ENCODE measurements at places on chromosomes 2 and 18.

GRCh38 chr2:213185147-213185822 lies 33.9 kb upstream of the IKZF2 start:
- DNase-seq, result no peak

DNA sequence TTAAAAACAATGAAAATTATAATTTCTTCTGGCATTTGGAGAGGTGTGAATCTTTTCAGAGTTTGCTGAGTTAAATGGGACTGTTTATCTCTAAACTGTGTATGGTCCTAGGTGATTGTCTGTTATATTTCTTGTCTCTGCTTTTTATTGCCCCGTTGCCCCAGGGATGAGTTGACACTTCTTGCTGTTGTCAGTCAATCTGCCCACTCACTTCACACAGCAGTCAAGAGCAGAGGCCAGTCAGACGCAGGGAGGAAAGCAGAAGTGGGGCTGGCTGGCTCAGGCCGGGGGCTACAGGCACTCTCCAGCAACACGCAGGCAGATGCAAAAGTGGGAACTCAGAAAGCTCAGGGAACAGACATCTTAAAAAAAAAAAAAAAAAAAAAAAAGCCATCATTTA lies 365.2 kb downstream of the CLIP4 start:
- DNase-seq, result no peak

- DNase-seq, result no peak
These were observed 391.5 kb downstream of the TXNL1 start for GRCh38 chr18:56246916-56247315.

- DNase-seq, result no peak
These were observed 70.1 kb upstream of the GRB14 start for GRCh38 chr2:164691346-164691887.

GRCh38 chr2:36886664-36887063 lies 79.7 kb downstream of the STRN start:
- no peak for DNase-seq

DNA sequence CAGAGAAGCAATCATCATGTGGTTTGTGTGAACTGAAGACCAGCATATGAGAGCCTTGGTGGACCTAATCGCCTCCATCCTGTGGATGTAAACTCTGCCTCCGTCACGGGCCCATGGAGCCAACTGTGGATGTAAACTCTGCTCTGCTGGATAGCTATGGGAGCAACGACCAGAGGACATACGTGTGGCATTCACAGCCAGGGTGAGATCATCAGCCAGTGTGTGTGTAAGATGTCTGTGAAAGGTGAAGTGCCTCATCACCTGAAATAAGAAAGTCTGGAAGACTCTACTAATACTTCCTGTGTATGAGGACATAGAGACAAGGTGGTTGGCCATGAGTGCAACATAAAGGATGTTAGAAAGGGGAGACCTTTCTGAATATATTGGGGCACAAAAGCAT lies 63.5 kb downstream of the CYB5A start:
- DNase-seq, result no peak

DNA sequence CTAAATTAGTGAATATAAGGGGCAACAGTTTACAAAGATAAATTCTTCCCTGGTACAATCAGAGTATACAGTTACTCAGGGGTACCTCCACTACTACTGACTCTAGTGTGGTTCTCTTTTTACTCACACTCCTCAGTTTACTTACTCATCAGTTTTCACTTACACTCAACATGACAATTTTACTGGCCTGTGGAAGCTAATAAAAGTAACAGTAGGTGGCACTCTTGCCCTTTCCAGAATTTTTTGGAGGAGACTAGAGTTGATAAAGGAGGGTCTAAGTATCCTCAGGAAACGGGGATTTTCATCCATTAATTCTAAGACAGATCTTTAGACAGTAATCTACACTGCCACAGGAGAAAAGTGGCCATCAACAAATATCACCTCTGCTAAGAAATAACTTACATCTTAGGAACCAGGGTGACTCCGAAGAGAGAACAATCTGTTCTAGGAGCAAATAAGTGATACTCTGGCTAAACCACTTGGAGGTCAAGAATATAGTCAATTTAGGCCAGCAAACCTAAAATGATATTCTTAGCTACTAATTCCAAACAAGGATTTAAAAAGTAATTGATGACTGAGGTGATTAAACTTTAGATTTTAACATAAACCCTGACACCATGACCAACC lies 61.3 kb downstream of the ATL2 start:
- DNase-seq, result no peak

GRCh38 chr2:127165539-127165935 lies 54.6 kb downstream of the CYP27C1 start:
- DNase-seq, result no peak

- no peak for DNase-seq
These were observed 91.1 kb upstream of the SKOR2 start for GRCh38 chr18:47342566-47342965.

- DNase-seq, result no peak
These were observed 177.3 kb downstream of the AGAP1 start for GRCh38 chr2:235670974-235671787.

DNA sequence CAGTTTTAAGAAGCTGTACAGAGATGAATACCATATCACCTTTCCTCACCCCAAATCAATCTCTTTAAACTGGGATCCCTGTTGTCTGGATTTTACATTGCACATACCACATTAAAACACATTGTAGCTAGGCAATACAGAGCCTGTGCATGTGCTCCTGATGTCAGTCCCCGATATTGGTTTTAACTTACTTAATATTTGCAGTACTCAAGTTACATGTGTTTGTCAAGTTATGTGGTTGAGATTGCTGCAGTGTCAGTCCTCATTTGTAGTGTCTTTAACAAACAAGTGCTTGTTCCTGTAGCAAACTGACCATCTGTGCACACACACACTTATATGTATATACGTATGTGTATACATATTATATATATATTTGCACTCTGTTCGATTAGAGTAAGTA lies 10.4 kb upstream of the UBE2E3 start:
- DNase-seq, result no peak

GRCh38 chr2:11270891-11271290 lies 73.5 kb downstream of the ROCK2 start:
- no peak for DNase-seq

DNA sequence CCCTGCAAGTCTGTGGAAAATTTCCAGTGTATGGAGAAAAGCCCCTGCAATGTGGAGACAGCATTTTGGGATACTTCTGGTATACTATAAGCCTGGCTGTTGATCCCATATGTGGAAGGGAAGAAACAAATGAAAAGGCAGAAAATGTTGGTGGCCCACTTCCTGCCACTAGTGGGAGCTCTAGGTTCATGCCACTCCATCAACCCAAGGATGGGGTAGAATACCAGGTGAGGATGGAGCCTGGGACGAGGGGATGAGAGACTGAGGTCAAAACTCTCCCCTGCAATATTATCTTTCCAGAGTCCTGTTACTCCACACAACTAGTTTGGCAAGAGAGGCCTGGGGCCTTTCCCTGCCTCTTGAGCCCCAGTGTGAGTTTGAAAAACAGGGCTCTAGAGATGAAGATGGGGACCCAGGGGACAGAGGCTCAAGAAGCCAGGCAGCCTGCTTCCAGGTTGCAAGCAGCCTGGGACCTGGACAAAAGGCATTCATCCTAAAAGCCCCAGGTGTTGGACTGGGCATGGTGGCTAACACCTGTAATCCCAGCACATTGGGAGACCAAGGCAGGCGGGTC lies 31.9 kb downstream of the BMP10 start:
- DNase-seq, result no peak

GRCh38 chr2:144404586-144405314 lies 115.2 kb downstream of the ZEB2 start:
- DNase-seq, result no peak

GRCh38 chr18:27967913-27968824 lies 208.8 kb downstream of the CDH2 start:
- DNase-seq, result no peak

GRCh38 chr2:24831221-24832072 lies 38.2 kb downstream of the CENPO start:
- DNase-seq, result no peak

- DNase-seq, result no peak
These were observed 396.7 kb downstream of the CDH2 start for GRCh38 chr18:27780061-27780745.

GRCh38 chr2:186309901-186310300 lies 176.2 kb upstream of the ZC3H15 start:
- no peak for DNase-seq

- no peak for DNase-seq
These were observed 58.7 kb upstream of the LRP1B start for GRCh38 chr2:142189501-142189900.

- no peak for DNase-seq
These were observed 502 bp downstream of the TUBB6 start for GRCh38 chr18:12308386-12309100.

DNA sequence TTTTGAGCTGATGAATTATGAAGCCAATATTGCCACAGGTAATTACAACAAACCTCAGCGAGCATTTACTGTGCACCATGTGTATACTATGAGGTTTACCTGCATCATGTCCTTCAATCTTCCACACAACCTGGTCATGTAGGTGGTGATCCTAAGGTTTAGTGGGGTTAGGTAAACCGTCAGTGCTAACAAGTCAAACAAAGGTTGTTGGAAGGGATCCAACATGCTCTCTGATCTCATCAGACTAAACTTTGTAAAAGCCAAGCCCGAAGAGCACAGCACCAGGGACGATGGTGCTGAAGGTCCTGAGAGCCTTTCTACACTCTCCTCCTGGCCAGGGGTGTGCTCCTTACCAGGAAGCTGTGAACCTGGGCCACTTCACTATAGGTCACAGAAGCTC lies 29.4 kb downstream of the SH3YL1 start:
- no peak for DNase-seq

DNA sequence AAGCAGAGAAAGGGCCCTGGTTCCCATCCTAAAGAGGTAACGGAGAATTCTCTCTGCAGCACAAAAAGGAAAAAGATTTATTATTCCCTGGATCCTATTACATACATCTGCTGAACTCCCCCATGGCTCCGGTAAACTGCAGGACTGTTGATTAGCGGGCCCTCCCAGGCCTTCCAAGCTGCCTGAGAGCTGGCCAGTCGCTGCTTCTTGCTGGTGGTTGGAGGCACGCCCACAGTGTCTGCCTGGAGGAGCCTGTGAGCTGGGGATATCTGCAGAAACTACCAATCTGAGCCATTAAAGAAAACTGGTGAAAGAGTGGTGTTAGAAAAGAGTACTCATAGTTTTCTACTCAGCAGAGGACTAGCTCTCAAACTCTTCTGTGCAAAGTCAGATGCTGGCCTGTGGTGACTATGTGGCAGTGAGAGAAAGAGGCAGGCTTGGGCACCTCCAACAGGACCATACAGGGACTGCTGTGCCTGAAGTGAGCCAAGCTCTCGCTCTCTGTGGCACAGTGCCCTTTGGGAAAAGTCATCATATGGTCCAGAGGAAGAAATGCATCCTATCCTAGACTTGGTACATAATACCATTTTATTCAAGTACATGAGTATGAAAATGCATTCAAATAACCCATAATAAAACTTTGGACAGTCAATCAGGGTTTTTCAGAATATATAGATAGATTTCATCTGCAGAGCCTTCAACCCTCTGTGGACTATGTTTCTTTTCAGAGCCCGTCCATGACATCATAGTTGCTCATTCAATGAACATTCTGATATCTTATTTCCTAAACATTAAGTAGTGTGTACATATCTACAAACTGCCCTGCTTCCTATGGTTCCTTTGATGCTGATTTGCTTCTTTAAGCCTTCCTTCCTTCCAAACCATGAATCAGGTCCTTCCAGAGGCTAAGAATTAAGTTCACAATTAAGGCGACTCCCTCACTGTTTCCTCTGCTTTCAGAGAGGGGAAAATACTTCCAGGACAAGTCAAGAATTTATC lies 242.0 kb upstream of the LYPD1 start:
- DNase-seq, result no peak

DNA sequence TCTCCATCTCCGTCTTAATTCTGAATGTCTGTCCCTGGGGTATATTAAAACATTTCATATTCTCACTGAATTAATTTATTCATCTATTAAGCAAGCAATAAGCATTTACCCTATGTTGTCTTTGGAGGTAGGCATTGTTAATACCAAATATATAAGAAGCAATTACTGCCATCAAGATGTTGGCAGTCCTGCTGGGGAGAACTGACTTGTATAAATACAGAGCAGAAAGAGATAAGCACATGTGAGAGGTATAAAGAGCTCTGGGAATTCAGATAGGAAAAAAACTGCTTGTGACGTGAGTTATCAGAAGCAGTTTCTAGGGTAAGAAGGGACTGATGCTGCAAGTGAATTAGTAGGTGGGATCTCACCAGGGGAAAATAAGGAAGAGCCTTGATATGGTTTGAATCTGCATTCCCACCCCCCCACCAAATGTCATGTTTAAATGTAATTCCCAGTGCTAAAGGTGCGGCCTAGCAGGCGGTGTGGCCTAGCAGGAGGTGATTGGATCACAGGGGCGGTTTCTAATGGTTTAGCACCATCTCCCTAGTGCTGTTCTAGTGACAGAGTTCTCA lies 286.8 kb downstream of the RAD51AP2 start:
- DNase-seq, result no peak

GRCh38 chr2:241159116-241159515 lies 8.8 kb downstream of the PPP1R7 start:
- no peak for DNase-seq

- DNase-seq, result no peak
These were observed 481.6 kb downstream of the LPIN1 start for GRCh38 chr2:12227941-12228608.

- DNase-seq, result no peak
These were observed 367.2 kb downstream of the MTX2 start for GRCh38 chr2:176636401-176636800.

DNA sequence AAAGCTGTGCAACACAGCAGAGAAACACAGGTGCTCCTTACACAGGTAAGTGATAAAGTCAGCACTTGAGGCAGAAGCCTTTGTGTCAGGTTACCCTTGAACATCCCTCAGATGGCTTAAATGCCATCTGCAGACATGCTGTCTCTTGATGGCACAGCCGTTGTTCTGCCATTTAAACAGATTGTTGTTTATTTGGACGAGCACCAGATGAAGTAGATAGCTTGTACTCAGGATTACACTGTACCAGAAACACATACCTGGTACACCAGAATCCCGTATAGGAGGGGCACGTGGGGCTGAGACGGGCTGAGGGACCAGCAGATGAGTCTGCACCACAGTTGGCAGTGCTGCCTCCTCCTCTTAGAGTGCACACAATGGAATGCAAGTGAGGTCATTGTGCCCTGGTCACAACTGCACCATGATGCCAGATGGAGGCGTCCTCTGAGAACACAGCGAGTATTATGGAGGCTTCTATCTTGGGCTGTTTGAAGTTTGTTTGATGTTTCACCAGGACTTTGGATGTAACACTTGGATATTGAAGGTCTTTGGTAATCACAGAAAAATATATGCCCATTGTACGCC lies 143.0 kb downstream of the TANC1 start:
- DNase-seq, result no peak

DNA sequence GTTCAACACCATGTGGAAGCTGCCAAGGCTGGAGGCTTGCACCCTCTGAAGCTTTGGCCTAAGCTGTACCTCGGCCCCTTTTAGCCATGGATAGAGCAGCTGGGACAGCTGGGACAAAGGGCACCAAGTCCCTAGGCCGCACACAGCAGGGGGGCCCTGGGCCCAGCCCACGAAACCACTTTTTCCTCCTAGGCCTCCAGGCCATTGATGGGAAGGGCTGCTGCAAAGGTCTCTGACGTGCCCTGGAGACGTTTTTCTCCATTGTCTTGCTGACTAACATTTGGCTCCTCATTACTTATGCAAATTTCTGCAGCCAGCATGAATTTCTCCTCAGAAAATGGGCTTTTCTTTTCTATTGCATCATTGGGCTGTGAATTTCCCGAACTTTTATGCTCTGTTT lies 13.7 kb downstream of the RAPGEF4 start:
- no peak for DNase-seq

- no peak for DNase-seq
These were observed 3.3 kb downstream of the TPGS2 start for GRCh38 chr18:36825526-36825925.

All from stimulated activated CD8-positive, alpha-beta memory T cell treated with anti-CD3 and anti-CD28 coated beads, Interleukin-2, amount 100 ng/mL, for 1 hour (primary cell).